ENCODE measurements at places on chromosomes 2 and 18.

DNA sequence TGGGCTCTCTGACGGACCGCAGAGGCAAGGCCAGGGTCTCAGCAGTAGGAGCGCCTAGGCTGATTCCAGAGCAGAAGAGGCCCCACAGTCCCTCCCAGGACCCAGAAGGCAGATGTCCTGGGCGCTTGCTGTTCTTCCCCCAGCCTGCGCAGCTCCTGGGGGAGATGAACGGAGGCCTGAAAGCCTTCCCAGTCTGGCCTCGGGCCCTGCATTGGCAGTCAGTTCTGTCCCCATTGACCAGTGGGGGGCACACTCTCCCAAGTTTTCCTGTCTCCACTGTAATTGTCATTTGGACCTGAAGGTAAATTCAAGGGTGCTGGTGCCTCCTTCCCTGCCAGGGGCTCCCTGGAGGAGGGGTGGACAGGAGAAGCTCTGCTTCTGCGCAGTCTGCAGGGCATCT, 345.7 kb downstream of the CYP26B1 start:
- DNase-seq = peak; percentile 27

- DNase-seq = no peak
Measured at GRCh38 chr2:75666911-75667310, 20.3 kb downstream of the MRPL19 start.

- no peak for DNase-seq
Measured at GRCh38 chr2:229371086-229371485, 100.0 kb upstream of the PID1 start.

DNA sequence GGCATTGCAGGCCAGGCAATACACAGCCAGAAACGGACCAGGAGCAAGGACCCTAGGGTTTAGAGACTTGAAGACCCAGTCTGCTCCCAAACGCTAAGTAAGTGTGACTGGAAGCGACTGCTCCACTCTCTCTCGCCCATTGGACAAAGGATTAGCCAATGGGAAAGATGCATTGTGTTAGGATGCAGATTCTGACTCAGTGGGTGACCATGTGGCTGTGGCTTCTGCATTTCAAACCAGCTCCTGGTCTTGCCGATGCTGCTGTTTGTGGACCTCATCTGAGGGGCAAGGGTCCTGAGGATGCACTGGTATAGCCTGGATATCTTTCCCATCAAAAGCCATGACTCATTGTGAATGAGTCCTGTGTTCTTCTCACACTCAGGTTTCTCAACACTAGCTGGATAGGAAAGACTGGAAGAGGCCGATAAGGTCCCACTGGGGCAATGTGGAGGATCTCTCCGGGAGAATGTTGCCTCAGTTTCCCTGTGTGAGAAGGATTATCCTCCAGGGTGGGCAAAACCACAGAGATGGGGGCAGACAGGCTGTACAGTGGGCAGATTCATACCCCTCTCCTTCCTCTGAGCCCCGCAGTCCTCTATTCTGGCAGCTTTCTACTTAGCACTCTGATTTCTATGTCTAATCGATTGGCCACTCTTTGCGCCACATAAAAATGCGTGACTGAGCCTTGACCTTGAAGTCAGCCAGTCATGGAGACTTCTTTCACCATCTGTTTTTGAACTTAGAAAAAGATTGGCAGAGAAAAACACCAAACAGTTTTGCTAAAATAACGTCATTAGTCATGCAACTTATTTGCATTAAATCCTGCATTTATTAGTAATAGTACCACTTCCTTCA, 257.1 kb downstream of the PRKCE start:
- DNase-seq = no peak

- no peak for DNase-seq
Measured at GRCh38 chr2:5444854-5445253, 247.3 kb upstream of the SOX11 start.

DNA sequence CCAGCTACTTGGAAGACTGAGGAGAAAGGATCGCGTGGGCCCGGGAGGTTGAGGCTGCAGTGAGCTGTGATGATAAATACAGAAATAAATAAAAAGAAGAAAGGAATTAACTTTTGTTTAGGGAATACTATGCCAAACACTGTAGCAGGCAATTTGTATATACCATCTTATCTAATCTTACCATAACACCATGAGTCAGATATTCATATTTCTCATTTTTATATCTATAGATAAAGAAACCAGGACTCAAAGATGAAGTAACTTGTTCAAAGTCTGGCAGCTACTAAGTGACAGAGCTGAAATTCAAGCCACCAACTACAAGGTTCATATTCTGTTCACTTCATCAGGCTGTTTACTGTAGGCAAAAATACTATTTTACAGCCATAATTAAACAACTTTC, 119.2 kb upstream of the SLC39A10 start:
- no peak for DNase-seq
